ENCODE measurements at places on chromosomes 5 and 9.
A peak's percentile ranks its signal among the peaks of the same experiment; 100 is the strongest.

DNA sequence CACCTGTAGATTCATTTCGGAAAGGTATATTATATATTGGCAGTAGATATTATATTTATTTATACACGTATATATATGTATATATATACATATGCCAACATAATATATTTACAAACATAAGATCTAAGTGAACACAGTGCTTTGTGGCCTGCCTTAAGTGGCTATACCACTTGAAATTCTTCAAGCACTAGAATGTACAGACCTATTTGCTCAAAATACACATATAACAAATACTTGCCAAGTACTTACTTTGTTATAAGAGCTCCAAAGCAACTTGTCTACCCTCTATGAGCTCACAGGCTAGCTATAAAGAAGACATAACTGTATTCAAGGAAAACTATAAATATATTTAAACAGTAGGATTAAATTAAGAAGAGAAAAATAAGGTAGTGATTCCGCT is 33.6 kb upstream of the SLC36A1 start:
- DNase-seq = no peak

DNA sequence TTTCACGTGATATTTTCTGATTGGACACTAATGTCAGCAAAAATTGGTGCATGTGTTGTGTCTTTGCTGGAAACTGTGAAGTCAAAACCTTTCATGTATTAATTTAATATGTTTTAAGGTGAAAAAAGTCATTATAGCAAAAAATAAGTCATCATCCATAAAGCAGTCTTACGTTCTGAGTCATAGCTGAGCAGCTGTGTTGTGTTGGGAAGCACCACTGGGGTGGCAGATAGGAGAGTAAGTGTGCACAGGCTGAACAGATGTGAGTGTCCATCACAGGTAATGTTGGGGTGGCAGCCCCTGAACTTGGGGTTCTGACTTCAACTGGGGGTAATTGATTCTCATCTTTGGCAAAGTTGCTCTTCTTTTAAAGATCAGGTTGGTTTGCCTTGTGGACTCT is 156.8 kb downstream of the NXNL2 start:
- DNase-seq = no peak

GRCh38 chr5:61069150-61069549 is 93.1 kb downstream of the SMIM15 start:
- DNase-seq = no peak

- DNase-seq = no peak
Observed at GRCh38 chr5:135386886-135387628, 12.0 kb downstream of the MACROH2A1 start.

DNA sequence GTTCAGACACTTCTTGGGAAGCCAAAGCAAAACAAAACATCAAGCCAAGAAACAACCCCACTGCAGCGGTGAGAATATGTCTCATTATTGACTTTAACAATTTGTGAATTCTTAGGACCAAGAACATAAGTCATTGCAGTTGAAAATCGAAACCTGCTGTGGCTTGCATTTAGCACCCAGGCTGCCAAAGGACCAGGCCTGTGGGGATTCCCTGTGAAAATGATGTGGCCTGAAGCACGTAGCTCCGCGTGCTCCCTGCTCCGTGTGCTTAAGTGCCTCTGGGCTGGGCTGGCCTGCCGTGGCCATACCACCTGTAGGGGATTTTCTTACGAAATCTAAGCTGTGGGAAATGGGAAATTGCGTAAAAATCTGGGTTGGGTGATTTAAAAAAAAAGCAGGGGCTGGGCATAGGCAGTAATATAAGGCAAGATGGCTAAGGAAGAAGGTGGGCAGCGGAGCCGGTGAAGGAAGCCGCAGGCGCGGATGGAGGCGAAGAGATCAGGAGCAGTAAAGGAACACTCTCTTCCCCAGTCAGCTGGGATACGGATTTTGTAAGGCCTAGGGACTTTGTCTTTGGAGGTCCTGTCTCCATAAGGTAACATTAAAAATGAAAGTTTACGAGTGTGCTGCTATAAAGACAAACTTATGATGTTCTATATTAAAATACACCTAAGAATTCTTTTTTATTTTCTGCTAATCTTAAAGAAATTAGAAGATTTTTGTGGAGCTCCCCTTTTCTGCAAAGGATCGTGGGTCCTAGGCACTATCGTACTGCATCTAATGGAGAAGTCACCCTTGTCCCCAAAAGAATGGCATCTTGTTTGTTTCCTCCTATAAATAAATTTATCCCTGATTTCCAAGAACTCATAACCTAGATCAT is 189.6 kb upstream of the SEMA6A start:
- no peak for DNase-seq

- DNase-seq = peak; percentile 11
Observed at GRCh38 chr9:124660341-124660801, 110.7 kb downstream of the NR6A1 start.

Data from heart left ventricle (tissue), 16 donors.